ENCODE measurements at places on chromosomes 5 and 9.

GRCh38 chr5:52656569-52657246 is 131.0 kb upstream of the ITGA1 start:
- no peak for DNase-seq

GRCh38 chr9:78618735-78619134 is 321.8 kb downstream of the PSAT1 start:
- no peak for DNase-seq

DNA sequence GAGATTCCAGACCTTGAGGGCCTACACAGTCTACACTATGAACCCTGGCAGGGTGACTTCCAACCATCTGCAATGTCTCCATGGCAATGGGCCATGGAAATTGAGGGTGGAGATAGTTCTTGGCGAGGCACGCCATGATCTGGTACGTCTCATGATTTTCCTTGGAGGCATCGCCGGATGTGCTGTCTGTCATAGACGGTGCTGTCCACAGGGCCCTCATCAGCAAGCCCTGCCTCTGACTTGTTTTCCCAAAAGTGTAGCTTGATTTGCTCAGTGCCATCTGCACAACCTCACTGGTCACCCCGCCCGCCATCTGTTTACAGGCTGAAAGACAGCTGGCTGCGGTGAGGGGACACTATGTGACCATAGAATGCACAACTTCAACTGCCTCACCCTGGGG is 73.5 kb downstream of the BOD1 start:
- no peak for DNase-seq

DNA sequence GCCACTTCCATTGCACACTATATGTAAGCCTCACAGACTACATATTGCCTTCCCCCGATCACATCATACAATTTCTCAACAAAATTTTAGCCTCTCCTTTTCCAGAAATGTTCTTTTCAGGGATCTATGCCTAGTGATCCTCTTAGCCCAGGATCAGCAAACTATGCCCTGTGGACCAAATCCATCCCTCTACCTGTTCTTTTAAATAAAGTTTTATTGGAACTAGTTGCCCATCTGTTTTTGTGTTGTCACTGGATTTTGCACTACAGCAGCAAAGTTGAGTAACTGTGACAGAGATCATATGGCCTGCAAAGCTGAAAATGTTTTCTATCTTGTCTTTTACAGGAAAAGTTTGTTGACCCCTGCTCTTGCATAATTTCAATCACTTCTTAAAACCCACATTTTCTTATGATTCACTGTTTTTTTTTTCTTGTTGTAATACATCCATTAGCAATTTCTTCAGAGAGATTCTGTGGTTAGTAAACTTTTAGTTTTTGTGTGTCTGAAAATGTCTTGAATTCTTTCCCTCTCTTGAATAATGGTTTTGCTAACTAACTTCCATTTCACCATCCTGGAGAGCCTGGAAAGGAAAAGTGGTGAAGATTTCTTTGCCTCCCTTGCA is 7.1 kb downstream of the TXNDC8 start:
- no peak for DNase-seq

DNA sequence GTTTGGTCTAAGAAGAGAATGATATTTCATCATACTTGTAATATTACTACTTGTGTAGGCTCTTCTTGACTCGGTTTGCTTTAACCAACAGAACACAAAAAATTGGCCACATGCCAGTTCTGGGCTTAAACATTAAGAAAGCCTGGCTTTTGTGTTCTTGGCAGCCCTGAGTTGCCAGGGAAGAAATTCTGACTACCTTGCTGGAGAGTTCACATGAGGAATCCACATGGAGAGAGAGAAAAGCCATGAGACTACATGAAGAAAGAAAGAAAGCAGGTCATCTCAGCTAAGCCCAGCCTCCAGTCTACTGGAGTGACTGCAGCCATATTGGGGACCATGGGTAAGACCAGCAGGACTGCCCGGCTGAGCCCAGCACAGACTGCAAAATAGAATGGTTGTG is 524.8 kb downstream of the RAB3C start:
- DNase-seq: no peak

DNA sequence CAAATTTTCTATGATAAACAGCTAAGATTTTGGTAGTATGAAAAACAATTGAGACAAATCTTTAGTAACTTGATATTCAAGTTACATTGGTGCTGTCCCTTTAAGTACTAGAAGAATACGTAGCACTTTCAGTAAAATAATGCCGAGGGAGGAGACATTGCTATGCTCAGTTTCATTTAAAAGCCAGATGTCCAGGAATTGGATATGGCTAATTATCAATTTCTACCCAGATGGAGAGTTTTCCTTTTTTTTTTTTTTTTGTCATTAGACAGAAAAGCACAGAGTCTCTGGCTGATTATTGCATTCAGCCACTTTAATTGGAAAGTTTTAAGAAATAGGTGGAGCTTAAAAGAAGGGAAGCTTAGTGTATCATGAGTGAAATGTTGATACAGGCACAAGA is 40.4 kb upstream of the APC start:
- DNase-seq: no peak

DNA sequence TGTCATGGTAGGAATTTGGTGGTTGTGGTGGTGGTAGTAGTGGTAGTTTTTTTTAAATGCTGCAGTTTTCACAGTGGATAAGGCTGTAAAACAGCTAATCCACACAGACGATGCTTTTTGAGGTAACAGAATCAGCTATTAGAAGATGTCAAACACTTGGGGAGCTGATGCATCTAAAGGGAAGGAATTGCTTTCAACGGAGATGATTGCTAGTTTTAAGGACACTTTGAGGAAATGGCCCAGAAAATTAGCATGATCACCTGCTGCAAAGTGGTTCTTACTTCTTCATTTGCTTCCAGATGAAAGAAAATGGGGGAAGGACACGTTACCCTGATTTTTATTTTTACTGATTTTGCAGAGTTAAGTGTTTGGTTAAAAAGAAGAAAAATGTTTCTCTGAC is 178.2 kb upstream of the ATP10B start:
- DNase-seq: no peak

DNA sequence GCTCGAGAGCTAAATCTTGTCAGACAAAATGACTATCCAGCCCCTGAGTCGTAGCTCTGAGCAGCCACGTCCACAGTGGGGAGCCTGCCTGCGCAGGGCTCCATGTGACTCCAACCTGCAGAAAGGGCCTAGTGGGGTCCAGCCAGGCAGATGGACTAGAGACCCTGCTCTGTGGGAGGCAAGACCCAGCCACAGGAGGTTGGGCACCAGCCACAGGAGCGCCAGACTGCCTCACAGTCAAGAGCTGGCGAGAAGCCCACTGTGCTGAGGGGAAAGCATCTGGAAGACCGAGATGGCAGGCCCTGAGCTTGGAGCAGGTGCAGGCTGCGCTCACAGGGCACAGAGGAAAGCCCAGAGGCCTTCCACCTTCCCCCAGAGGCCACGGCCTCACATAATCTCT is 61.4 kb downstream of the C5orf15 start:
- DNase-seq: peak; percentile 83

DNA sequence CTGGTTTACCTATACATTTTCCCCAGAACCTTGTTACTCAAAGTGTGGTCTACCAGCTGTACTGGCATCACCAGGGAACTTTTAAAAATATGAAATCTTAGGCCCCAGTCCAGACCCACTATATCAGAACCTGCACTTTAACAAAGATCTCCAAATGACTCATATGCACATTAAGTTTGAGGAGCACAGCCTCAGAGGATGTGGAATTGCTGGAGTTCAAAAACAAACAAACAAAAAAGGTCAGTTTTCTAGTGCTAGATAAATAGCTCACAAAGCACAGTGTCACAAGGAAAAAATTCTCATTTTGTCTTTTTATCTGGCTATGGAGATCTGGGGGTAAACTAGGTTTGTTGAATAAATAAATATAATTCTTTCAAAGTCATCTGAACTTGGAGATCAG is 68.9 kb upstream of the ANKRD55 start:
- DNase-seq: no peak

DNA sequence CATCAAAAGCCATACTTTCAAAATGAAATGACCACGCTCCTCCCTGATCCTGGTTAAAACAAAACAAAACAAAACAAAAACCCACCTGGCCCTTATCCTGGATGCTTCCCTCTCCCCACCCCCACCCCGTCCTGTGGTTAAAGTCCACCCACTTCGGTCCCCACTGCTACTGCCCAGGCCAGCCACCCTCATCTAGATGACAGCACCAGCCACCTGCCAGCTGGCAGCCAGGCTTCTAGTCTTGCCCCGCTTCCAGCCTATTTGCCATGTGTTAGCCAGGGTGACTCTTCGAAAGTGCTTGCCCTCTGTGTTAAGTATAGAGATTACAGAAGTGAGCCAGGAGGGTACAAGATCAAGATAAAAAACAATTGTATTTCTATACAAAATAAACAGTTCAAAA is 27.5 kb upstream of the NCS1 start:
- no peak for DNase-seq

GRCh38 chr9:87628346-87628745 is 97.6 kb upstream of the CTSL start:
- no peak for DNase-seq

DNA sequence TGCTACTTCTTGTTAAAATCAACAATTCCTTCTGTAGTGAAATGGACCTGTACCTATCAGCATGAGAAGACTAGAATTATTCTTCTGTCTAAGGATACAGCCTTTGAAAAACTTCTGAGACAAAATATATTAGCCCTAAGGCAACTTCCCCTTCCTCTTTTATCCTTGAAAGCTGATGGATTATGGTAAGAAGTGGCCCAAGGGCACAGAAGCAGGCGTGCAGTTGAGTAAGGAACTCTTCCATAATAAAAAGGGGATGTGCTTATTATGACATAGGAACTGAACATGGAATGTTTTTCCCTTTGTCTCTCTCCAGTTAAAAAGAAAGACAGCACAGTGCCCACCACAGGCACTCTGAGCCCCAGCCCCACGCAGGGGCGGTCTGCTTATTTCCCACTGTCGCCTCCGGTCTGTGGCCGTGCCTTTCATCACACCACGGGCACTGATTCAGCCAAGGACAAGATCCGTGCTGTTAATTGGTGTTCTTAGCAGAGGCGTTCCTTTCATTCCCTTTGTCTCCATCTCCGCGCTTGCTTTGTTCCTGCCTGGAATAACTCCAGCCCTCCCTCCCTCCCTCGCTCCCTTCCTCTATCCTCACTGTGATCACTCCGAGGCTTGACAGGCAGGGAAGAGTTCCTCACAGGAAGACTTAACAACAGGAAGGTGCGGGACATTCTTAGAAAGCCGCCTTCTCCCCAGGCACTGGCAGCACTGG is 135.9 kb upstream of the OTULINL start:
- DNase-seq: peak; percentile 38

GRCh38 chr9:117823576-117823975 is 119.4 kb downstream of the TLR4 start:
- no peak for DNase-seq

DNA sequence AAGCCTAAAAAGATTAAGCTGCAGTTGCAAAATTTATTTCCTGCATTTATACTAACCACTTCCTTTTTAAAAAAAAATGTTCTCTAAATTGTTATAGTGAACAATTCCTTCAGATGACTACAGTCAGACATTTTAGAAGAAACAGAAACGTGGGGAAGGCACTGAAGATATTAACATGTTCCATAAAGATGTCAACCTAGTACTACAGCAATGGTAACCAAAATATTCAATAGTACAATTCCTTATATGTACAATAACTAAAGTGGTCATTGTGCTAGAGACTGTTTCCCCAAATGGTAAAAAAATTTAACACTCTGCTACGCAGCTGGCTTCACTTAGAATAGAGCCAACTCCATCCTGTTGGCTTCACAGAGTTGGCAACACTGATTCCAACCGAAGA is 97.7 kb downstream of the FNBP1 start:
- DNase-seq: no peak

DNA sequence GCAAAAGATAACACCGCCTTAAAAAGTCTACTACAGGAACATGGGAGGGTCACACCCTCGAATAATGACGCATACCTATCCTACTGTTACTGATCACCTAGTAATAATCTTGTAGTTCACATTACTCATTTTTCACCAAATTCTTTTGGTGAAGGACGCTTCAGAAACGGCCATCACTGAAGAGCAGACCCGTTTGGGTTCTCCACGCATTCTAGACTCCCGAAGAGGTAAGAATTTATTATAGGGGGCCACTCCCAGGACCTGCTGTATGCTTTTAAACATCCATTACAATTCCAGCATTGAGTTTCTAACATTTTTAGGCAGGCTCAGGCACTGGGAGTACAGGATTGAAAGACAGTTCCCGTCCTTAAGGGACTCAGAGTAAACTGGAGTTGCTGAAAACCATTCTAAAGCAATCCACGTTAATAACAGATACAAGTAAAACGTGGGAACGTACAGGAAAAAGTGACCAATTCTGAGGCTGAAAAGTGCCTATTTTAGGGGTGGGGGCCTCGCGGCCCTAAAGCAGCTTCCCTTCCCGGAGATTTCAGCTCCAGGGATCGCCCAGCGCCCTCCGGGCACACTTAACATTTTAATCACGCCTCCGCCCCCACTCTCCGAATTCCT is at the start of gene FER:
FER (plus strand) TSS at position 124 of the 627 bp plus-strand sequence. CDS start 50,286 bp downstream, outside the sequence.
- peak; percentile 29 for DNase-seq

DNA sequence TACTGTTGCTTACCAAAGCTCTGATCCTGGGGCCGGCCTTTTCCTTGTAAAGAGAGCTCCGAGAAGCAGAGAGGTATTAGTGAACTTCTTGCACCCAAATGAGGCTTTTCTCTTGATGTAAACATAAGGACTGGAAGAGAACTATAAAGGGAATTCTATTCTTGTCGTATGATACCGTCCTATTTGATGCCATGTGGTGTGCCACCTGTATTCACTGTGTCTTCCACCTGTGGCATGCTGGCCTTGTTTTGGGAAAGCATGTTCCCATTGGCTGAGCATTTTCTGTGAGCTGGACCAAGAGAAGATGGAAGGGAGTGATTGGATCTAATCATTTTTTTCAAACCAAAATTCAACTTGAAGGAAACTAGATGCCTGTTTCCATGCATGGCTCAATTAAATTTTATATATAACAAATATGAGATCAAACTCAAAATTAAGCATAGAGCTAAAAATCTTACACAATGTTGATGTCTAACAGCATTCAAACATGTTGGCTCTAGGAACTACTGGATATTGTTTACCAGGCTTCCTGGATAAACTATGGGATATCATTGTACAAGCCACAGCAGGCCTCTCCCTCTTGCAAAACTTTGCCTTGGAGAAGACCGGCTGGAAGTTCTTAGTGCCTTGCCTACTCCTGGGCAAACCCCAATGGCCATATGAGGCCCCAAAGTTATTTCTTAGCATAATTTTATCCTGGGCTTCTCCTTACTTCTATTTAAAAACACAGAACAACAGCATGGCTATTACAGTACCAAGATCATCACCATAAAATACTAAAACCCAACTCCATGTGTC is 115.3 kb downstream of the TSSK1B start:
- no peak for DNase-seq

GRCh38 chr5:116374434-116374852 is 200.2 kb downstream of the SEMA6A start:
- DNase-seq: no peak

- DNase-seq: no peak
Measured at GRCh38 chr5:26518065-26518464, 520.3 kb downstream of the CDH9 start.

GRCh38 chr5:158531860-158532259 is 567.9 kb downstream of the EBF1 start:
- DNase-seq: no peak

DNA sequence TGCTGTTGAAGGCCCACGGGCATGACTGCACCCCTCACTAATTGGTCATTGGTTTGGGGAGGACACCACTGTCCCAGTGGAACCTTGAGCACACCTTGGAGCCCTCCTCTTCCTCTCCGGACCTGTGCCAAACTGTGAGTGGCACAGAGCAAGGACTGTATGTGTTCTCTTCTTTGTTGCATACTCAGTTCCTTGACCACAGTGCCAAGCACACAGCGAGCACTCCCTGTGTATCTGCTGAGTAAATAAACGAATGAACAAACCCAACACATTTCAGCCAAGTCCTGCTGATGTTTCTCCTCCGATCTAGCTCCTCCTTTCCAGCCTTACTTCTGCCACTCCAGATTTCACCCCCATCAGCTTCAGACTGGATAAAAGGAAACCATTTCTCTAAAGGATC is 2.7 kb upstream of the TRIM52 start:
- no peak for DNase-seq

All from cerebellum (tissue), 4 donors.